Natural killer cell (primary cell): ENCODE measurements at places on chromosomes 5 and 9. TPM values are rescaled to one million over a fixed set of nuclear protein-coding genes. Genes with fewer than 3 reads are reported as not detected.

GPX8 gene
- not detected for total RNA-seq

FOXD4L6 gene
- total RNA-seq: not detected

NSG2 gene
- not detected for total RNA-seq

DMGDH gene
- 2.9 TPM for total RNA-seq

LRRC14B gene
- not detected for total RNA-seq

RNF208 gene
- total RNA-seq: 0.93 TPM

IFNK gene
- total RNA-seq: not detected
